ENCODE measurements at places on chromosomes 2 and 18. TPM values are rescaled to one million over a fixed set of nuclear protein-coding genes. Genes with fewer than 3 reads are reported as not detected.

OTOF gene
- 0.41 TPM for total RNA-seq

STEAP3 gene
- not detected for total RNA-seq

DNA sequence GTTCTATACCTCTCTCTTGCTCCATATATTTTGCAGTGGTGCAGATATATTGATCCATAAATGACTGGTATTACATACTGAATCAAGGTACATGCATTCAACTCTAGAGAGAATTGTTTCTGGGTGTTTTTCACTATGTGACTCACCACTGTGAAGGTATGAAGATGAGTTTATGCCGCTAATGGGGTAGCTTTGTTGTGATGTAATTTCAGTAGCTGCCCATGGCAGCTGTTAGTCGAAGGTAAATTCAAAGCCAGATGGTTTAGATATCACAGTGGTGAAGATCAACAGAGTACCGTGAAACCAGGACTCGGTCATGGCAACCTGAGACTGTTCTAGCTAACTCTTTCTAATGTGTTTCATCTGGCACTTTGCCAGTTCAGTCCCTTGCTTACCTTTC lies 50.4 kb downstream of the PKP4 start:
- no peak for DNase-seq

- no peak for DNase-seq
Measured at GRCh38 chr2:234686088-234686890, 189.4 kb upstream of the ARL4C start.

CABYR gene
- total RNA-seq, result 1.2 TPM

DNA sequence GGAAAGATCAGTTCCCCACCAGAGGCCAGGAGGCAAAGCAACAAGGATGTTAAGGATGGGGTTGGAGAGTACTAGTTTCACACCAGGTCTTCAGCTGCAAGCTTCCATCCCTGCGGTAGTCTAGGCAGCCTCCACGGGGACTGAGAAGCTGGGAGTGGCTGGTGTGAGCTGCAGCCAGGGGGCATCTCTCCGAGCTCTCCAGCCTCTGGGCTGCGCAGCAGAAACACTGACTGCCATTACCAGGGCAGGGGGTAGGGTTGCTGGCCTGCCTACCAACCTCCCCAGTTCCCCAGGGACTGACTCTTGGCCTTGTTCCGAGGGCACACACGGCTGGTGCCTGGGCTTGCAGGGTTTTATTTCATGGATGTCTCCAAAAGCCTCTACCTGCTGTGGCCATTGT lies 15.9 kb downstream of the GATA6 start:
- no peak for DNase-seq

DNA sequence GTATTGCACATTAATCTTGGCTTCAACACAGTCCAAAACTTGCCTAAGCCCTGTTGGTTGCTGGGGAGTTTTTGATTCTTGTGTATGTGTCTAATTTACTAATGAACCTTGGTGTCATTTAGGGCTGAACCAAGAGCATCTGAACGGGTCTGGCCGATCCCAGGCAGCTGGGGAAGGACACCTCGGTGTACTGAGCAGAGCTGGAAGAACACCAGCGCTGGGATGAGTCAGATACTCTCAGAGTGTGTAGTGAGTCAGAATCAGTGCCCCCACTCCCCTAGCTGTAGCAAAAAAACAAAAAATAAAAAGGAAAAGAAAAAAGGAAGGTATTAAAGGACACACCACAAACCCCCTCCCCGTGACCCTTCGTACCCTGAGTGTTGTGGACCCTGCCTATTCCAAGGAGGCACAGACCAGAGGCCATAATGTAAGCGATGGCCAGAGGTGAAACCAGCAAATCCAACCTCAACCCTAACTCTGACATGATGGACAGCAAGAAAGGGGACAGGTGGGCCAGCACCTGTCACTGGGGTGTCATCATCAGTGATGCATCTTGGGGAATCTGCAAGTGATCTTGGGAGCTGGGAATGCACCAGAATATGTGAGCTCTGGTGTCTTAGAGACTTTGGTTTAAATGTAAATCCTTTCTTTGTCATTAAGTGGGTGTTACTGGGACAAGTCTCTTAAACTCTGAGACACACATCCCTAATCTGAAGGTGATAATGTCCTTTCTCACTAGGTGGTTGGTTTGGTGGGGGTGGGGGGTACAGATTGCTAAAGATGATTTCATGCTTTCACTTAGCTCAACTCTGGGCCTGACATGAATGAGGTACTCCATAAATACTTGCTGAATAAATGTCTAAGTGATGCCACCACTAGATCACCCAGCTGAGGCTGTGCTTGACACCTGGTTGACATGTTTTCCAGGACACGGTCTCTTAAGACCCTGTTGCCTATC lies 34.2 kb upstream of the NCOA1 start:
- no peak for DNase-seq

IL1R1 gene
- total RNA-seq, result 0.06 TPM

GRCh38 chr2:64311191-64311910 lies 142.6 kb upstream of the LGALSL start:
- no peak for DNase-seq

DNA sequence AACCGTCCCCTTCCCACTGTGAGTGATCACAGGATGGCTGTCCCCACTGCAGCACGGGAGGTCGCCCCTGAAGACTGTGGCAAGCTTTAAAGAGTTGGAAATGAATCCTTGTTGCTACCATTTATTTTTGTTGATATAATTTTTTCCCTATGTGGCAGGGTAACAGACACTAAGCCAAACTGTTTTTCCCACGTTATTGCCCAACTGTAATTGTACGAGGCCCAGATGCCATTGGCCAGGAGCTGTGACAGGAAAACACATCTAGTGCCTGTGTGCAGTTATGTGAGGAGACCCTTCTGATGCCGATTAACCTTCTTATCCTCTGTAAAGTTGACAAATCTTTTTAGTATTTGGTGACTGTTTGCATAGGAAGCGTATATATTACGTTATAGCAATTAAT lies 44.2 kb downstream of the MRPS9 start:
- DNase-seq, result no peak

ACADL gene
- not detected for total RNA-seq

DNA sequence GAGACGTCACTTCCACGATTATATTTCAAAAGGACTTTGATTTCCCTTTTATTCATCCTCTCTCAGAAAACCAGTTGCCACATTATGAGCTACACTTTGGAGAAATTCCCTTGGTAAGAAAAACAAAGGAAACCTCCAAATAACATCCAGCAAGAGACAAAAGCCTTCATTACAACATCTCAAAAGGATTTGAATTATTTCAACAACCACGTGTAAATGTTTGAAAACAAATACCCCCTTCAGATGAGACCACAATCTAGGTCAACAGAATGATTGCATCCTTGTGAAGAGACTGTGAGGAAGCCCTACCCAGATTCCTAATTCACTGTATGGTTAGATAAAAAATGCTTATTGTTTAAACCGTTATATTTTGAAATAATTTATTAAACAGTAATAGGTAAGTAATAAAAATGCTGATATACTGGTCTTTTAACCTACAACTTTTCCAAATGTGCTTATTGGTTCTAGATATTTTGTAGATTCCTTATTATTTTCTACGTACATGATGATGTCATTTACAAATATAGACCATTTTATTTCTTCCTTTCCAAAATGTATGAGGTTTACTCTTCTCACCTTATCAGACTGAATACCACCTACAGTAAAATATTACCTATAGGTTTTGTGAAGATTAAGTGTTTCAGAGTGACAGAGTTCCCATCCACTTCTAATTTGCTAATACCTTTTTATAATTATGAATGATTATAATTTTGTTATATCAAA lies 922.7 kb upstream of the CHAC2 start:
- no peak for DNase-seq

DNA sequence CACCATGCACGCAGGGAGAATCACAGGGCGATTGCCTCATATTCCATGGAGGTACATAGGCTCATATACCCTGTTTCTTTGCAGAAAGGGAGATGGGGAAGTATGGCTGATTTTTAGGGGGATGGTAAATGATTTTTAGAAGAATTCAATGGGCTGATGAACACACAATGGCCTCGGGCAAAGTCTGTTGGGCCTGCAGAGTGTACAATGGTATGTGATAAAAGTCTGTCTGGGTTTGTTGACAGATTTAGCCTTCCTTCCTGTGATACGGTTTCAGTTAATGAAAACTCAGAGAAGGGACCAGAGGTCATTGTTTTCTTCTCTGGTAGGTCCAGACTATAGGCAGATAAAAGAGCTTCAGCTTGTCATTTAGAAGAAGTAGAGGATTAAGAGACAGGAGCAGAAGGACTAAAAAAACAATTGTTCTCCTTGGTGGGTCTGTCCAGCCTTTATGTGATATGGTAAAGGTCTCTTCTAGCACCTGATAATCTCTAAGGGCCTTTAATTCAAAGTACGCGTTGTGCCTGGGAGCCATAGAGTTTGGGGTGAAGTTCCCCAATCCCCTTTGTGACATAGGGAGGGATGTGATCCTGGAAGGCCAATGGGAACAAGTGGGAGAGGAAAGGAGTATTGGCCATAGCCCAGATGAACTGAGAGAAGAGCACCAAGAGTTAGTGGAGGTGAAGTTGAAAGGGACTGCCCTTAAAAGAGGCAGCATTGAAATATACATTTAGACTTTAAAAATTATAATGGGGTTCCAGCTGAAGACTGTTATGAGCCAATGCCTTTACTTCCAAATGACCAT lies 107.5 kb upstream of the SERPINE2 start:
- no peak for DNase-seq

GRCh38 chr2:68272246-68272994 lies 20.1 kb upstream of the PPP3R1 start:
- no peak for DNase-seq

LGALSL gene
- total RNA-seq, result 0.39 TPM

DNA sequence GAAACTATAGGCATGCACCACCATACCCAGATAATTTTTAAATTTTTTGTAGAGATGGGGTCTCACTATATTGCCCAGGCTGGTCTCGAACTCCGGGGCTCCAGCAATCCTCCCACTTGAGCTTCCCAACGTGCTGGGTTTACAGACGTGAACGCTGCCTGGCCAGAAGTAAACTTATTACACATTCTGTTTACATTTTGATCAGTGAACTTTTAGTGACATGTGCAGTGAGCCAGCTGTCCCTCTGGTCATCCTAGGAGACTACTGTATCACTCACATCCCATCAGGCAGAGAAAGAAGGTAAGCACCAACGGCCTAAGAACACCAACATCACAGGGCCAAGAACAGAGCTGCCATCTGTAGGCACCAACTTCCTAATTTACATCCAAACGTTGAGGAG lies 22.2 kb downstream of the NDUFA10 start:
- no peak for DNase-seq

- DNase-seq, result no peak
Measured at GRCh38 chr2:1632002-1632348, 112.3 kb downstream of the PXDN start.

DNA sequence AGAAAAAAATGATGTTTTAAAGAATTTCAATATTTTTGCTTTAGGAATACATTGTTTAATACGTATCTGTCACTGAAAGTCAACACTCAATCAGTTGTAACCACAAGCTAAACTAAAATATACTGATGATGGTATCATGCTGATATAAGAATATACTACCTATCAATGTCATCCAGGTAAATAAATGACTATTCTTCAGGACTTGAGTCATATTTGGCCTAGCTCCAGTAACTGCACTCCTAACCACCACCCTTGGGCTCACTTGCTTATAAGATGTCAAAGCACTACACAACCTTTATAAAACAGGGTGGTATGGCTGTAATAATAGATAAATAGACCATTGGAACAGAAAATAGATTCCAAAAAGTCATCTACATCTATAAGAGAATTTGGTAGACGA lies 48.8 kb downstream of the RND3 start:
- DNase-seq, result no peak

DNA sequence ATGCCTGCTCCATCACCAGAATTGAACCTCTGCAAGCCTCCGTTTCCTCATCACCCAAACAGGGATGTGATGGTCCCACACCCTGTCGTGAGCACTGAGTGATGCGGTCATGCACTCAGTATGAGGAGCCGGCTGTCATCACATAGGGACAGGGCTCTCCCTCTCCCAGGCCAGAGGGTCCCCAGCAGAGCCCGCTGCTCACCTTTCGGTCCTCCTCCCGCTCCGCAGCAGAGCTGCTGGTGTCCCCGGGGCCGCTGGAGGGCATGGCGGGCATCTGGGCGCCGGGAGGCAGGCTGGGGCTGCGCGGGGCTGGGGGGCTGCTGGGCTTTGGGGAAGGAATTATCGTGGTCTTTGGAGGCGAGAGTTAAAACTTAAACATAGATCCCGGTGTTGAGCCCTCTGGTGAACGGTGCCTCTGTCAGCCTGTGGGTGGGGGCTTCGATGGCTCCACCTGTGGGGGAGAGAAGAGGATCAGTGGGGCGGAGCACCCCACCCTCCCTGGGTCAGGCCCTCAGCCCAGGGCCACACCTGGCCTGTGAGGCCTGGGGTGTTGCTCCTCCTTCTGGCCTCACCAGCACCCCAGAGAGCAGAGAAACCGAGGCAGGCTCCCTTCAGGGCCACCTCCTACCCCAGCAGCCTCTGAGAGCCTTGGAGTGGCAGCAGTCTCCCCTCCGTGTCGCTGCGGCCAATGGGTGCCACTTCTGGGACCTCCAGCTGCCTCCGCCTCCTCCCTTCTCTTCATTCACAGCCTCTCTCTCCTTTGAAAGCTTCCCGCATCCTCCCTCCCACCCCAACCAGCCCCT lies 27.8 kb downstream of the DNMT3A start:
- DNase-seq, result no peak

DNA sequence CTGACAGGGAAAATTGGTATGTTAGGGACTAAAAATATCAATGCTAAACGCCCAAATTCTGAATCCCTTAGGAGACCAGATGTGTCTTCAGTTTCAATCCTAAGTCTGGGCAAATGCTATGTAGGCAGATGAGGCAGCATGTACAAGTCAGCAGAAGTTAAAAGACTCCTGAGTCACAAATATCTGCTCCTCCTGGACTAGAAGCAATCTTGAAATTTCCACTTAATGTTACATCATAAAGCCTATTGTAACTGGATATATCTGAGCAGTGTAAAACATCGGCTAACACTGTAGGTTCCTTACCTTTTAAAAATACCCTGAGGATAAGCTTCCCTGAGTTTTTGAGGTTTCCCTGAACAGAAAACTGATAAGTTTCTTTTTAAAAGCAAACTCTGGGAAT lies 1087.6 kb upstream of the PIK3C3 start:
- no peak for DNase-seq

ZNF519 gene
- total RNA-seq, result 7.4 TPM

GRCh38 chr2:28624793-28625701 lies 126.6 kb upstream of the PPP1CB start:
- DNase-seq, result peak; percentile 30

RGPD8 gene
- 85.9 TPM for total RNA-seq

DNA sequence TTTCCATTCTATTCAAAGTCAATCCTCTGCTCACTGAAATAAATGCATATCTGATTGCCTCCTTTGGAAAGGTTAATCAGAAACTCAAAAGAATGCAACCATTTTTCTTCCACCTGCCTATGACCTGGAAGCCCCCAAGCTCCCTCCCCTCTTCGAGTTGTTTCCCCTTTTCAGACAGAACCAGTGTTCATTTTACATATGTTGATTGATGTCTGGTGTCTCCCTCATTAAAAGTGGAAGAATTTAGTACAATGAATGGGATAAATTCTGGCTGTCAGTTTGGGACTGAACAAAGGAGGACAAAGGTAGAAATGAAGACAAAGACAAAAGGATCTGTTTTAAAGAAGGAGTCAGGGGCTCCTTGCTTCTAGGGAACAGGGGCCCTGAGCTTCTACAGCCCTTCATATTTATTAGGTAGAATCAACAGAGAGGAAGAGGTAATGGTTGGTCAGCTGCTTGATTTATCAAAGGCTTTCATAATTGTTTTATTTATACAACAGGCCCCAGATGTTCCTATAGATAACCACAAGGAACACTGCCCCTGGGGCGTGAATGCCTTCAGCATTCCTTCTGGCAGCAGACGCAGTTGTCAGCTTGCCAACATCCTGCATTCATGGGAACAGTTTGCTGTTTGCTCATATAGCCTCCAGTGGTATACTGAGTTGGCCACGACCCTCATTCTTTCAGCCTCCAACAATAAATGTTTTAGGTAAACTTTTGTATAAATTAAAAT lies 949.8 kb upstream of the LRATD1 start:
- no peak for DNase-seq

CCDC121 gene
- total RNA-seq, result 1.4 TPM
